SK-N-SH (cell line): ENCODE measurements at places on chromosomes 2 and 18.

GRCh38 chr2:237262838-237263771 lies 150.9 kb downstream of the COL6A3 start:
- DNase-seq = no peak

DNA sequence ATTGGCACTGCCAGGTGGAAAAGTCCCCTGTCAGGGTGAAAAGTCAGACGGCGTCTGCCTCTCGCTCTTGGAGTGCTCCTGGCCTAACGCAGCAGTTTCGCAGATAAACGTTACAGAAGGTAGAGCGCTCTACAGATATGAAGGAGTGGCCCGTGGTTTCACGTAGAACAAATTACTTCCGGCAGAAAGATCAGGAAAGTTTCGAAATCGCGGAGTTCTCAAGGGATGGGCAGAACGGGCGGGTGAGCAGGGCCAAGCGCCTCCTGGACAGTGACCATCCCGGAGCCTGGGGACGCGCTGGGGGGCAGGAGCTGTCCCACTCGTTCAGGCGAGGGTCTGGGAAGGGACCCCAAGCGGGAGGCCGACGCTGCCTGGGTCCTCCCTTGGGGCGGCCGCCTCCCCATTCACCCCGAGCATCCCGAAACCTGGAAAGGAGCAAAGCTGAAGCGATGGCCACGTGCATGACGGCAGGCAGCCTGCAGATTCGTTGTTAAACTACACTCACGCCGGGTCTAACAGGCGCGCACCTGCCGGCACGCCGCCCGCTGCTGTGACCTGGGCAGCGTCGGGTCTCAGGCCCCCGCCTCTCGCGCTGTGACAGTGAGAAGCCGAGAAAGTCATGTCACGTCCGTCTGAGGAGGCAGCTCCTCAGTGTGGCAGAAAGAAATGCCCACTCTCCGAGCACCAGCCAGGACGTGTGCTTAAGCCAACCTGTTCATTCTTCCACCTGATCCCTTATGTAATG lies 122.9 kb upstream of the SALL3 start:
- DNase-seq = no peak

- DNase-seq = no peak
Observed at GRCh38 chr2:157257312-157258252, at the start of gene GALNT5. Gene GALNT5 (plus strand): TSS chr2:157257705. CDS start chr2:157258083, 378 bp downstream.

DNA sequence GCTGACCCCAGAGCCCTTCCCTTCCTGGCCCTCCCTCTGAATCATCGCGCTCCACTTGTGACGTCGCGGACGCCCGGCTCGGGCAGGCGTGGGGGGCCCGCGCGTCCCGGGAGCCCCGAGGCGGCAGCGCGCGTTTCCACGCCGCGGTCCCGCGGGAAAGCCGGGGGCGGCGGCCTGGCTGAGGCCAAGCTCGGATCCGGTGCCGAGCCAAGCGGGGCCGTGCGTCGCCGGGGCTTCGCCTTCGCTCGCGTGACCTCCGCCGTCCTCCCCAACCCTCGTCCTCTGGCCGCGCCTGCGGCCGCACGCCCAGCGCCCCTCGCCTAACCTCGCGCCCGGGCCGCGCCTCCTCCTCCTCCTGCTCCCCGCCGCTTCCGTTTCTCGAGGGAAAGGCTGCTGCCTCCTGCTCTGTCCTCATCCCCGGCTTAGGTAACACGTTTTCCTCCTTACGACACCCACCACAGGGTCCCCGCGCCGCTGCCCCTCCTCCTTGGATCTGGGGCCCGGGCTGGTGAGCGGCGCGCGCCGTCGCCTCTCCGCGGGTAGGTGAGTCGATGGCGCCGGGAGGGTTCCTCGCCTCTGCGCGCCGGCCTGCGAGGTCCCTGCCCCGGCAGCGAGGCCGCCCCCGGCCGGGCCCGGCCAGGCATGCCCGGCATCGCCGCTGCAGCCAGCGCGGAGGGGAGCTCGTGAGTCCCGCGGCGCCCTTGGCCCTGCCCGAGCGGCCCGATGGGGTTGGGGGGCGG lies at the start of gene INPP1:
Gene INPP1 (plus strand): TSS at position 54 of the 740 bp plus-strand sequence. CDS start 16,514 bp downstream, outside the sequence.
- DNase-seq = peak; percentile 87

- DNase-seq = no peak
Observed at GRCh38 chr18:21538230-21538629, 62.3 kb downstream of the ESCO1 start.

- DNase-seq = no peak
Observed at GRCh38 chr2:176934869-176935415, 277.7 kb upstream of the HNRNPA3 start.

GRCh38 chr2:109284826-109285225 lies 155.8 kb downstream of the SH3RF3 start:
- peak; percentile 79 for DNase-seq

DNA sequence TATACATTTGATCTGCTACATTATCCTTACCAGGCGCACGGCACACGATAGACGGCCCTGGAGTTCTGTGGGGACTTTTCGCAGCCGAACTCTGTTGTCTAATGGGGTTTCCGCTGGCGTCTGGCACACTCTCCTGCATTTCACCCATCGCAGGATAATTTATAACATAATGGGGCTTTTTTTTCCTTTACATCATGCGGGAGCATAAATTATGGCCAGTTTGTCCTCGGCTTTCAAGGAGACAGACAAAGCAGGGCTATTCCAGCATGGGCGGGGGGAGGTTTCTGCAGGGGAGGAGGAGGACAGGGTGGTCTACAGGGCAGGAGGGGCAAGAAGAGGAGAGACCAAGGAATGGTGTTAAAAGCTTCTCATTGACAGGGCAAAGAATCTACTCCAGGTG lies 279.8 kb downstream of the CELF4 start:
- DNase-seq = no peak

DNA sequence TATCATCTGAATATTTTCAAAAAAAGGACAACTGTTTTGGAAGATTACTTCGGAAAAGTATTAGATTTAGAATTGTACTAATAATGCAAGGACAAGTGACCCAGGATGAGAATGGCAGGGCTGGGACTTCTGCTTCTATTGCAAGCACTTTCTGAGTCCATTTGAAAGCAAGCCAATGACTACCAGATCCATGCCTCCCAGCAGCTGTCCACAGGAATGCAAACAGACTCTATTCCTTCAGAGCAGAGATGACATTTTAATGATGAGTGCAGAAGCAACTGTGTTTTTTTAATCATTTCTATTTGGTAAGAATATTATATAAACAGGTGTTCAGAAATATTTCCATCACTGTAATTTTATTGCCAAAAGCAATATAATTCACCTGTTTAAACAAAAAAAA lies 456.7 kb downstream of the SOX11 start:
- DNase-seq = no peak

DNA sequence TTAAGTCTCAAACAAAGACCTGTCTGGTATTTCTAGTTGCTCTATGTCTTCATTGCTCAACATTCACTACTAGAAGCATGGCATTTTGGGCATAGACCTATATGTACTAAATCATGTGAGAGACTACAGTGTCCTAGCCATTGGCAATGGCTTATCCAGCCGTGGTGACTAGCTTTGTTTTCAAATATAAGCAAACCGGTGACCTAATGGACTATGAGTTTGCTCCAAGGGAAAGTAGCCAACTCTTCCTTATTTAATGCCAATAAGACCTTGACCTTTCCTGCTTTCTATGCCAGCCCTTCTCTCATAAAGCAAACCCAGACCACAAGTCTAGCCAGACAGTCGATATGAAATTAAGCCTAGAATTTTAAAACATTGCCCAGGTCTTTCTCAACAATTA lies 113.7 kb upstream of the CREB1 start:
- DNase-seq = no peak

GRCh38 chr18:78739882-78740677 lies 239.5 kb upstream of the SALL3 start:
- no peak for DNase-seq

GRCh38 chr2:113309655-113310387 lies 31.1 kb upstream of the PAX8 start:
- no peak for DNase-seq

DNA sequence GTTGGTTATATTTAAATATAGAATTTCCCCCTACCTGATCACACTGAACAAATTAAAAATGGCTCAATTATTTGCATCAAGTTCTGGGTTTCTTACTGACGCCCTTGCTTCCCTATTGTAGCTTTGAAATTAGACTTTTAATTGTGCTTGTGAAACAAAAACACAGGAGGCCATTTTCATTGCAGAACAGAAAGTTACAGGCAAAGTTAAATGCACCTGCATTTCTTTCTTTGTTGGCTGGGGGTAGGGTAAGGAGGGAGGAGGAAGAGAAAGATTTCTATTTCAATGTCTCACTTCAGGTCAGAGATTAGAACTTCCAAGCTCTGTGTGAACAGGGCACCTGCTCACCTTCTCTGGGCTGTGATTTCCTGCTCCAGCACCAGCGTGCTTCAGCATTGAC lies 199.6 kb downstream of the BCL11A start:
- DNase-seq = no peak

DNA sequence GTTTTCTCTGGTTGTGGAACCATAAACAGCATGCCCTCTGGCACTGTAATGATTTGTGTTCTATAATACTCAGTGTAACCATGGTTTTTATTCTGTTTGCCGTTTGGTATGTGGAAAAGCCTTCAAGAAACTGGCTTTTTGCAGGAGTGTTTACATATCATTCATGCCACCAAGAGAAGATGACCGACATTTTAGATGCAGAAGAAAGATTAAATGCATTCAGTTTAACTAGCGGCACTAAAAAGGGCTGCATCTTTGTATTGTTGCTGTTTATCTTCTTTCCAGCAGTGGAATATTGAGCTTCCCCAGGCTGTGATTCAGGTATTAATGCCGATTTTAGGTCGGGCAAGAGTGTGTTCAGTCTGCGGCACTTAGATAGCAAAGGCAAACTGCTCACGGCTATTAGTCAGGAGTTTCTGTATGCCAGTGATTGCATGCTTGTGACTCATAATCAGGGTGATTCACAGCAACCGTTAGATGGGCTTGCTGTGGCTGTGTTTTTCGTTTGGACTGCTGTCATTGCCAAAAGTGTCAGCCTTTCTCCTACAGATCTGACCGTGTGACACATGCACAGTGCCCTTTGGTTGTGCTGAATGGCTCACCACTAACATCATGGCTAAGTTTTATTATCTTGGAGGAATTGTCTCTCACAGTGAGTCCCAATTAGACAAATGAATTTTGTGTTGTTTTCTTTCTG lies 479.7 kb downstream of the PARD3B start:
- peak; percentile 16 for DNase-seq
